GM12864 (cell line): ENCODE measurements at places on chromosomes 13 and 19.
A peak's percentile ranks its signal among the peaks of the same experiment; 100 is the strongest.

GRCh38 chr19:14632286-14632685 is 42.4 kb downstream of the ADGRE3 start:
- peak; percentile 21 for DNase-seq

GRCh38 chr13:97335488-97336134 is 98.4 kb upstream of the RAP2A start:
- no peak for DNase-seq

DNA sequence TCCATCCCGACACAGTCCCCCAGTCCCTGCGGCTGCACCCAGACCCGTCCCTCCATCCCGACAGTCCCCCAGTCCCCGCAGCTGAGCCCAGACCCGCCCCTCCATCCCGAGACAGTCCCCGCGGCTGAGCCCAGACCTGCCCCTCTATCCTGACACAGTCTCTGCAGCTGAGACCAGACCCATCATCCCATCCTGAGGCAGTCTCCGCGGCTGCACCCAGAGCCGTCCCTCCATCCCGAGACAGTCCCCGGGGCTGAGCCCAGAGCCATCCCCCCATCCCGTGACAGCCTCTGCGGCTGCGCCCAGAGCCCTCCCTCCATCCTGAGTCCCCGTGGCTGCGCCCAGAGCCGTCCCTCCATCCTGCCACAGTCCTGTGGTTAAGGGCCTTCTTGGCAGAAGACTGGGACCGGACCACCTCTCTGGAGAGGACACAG is 28.8 kb upstream of the TMEM255B start:
- DNase-seq = no peak

GRCh38 chr13:35309706-35310105 is 166.8 kb downstream of the MAB21L1 start:
- DNase-seq = no peak

- DNase-seq = no peak
Observed at GRCh38 chr13:45512098-45512496, 47.4 kb downstream of the COG3 start.

GRCh38 chr19:1514986-1515721 is 2.3 kb upstream of the ADAMTSL5 start:
- DNase-seq = no peak

DNA sequence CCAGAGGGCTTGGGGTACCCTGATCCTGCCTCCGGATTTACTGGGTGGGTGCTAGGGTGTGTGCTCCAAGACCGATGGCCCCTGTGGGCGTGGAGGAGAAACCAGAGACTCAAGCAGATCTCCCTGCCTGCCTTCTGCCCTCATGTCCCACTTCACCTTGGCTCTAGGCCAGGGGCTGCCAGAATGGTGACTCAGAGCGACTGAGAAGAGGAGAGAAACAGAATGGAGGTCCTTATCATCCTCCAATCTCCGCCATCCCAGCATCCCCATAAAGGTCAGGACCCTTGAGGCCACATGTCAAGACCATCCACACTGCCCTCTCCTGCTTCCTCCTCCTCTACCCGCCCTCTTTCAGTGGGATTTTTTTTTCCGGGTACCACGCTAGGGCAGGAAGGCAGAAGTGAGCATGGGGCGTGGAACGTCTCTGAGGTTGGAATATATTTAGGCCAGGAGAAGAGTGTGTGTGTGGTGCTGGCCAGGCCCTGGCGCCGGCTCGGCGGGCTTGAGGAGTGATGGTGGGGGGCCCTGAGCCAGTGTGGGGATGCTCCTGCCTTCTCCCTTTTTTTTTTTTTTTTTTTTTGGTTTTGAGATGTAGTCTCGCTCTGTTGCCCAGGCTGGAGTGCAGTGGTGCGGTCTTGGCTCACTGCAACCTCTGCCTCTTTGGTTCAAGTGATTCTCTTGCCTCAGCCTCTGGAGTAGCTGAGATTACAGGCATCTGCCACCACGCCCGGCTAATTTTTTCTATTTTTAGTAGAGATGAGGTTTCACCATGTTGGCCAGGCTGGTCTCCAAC is 22.3 kb downstream of the IER2 start:
- DNase-seq = no peak

GRCh38 chr13:51827254-51827653 is 17.7 kb downstream of the TMEM272 start:
- DNase-seq = no peak

GRCh38 chr13:57666131-57666953 is 34.8 kb downstream of the PCDH17 start:
- DNase-seq = no peak

DNA sequence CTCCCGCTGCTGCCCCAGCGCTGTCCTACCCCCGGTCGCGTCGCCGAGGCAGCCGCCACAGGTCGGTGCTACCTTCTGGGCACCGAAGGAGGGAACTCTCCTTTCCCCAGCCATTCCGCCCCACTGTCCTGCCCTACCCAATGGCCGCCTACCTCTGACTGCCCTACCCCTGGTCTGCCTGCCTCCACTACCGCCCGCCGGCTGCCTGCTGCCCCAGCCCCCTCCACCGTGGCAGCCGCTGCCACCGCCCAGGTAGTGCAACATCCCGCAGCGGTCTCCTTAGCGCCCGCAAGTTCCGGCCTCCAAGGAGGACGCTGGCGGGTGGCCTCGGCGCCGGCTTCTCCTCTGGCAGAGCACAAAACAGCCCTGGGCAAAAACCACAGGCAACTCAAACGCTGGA is 1303.1 kb downstream of the UQCRFS1 start:
- DNase-seq = no peak
